ENCODE measurements at places on chromosomes 1 and 21.

DNA sequence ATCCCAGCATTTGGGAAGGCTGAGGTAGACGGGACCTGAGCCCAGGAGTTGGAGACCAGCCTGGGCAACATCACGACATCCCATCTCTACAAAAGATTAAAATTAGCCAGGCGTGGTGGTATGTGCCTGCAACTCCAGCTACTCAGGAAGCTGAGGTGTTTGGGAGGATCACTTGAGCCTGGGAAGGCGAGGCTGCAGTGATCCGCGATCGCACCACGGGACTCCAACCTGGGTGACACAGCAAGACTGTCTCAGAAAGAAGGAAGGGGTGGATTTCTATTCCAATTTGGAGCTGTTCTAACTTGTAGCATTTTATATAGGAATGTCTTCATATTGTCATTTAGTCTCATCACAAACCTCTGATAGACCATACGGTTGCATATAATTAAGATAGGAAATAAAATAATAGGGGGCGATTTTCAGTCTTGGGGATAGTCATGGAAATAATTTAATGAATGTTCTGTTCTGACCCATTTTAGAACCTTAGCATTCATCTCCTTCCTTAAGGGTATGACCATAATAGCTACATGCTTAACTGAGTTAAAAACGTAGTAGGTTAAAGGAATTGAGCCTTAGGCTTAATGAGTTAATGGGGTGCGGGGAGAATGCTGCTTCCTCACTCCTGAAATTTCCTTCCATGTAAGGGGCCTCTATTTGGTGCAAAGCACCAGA, 93.1 kb downstream of the ADCY10 start:
- no peak for DNase-seq

DNA sequence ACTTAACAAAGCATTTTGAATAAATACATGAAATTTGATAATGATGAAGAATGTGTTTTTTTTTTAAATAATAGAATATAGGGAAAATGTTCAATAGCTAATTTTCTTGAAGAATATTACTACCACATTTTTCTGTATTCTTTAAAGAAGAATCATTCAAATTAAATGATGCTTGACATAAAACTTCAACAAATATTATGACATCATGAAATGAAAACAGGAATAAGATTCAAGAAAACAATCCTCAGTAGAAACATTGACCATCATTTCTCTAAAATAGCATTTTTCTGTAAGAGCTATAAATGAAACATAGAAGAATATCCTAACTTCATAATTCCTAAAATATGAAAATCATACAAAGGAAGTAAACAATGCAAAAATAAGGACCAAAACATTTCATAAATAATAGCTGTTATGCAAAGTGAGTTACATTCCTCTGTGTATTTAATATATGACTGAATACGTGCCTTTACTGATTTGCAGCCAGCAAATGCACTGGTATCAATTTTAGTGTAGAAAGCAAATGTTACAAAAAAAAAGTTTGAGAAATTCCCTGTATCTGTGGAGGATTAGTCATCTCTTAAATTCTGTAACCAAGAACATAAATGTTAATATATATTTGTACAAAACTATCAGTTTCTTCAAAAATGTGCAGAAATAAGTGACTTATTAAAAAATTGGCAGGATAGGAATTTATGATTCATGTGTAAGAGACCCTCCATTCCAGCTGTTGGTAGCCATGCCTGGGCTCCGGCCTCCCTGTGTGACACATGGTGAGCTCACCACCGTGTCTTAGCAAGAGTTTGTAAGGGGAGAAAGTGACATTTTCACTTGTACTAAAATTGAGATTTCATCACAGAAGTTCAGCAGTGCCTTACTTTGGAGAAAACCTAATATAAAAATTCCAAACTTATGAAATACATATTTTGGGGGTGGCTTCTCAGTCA, 15.0 kb upstream of the PTPN14 start:
- no peak for DNase-seq

- DNase-seq: no peak
Measured at GRCh38 chr21:29287383-29287782, 11.3 kb upstream of the BACH1 start.

- DNase-seq: no peak
Measured at GRCh38 chr1:198203434-198203833, 46.6 kb downstream of the NEK7 start.

DNA sequence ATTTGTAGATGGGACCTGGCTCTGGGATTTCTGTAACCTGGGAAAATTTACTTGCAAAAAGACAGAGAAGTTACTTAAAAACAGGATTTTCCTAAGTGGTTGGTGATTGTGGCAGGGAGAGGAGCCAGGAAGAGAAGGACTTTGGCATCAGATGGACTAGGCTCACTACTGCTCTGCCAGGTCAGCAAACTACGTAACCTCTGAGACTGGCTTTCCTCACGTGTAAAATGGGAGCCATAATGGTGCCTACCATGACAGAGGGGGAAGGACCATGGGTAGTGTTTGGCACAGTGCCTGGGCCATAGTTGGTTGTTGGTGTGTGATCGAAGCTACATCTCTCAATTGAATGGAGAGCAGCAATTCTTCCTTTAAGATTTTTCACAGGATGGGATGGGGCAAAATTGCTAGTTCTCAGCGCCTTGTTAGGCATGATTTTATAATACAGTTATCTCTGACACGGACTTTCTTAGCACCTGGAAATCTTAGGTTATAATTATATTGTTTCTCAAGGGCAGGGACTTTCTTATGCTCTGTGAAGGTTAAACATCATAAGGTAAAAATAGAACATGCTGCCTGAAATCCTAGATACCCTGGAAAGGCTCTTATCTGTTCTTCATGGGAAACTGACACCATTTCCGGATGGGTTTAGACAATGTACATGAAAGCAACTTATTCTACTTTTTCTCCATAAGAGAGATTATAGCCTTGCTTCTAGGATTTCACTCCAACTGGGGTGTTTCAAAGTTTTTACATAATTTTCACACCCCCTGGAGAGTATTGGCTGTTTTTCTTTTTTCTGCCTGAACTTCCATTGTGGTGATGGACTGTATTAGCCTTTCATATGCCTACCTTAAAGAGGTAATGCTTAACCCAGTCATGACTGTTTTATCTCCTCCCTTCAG, 10.9 kb downstream of the ROR1 start:
- no peak for DNase-seq

GRCh38 chr1:213284626-213285025, 233.6 kb downstream of the RPS6KC1 start:
- no peak for DNase-seq

DNA sequence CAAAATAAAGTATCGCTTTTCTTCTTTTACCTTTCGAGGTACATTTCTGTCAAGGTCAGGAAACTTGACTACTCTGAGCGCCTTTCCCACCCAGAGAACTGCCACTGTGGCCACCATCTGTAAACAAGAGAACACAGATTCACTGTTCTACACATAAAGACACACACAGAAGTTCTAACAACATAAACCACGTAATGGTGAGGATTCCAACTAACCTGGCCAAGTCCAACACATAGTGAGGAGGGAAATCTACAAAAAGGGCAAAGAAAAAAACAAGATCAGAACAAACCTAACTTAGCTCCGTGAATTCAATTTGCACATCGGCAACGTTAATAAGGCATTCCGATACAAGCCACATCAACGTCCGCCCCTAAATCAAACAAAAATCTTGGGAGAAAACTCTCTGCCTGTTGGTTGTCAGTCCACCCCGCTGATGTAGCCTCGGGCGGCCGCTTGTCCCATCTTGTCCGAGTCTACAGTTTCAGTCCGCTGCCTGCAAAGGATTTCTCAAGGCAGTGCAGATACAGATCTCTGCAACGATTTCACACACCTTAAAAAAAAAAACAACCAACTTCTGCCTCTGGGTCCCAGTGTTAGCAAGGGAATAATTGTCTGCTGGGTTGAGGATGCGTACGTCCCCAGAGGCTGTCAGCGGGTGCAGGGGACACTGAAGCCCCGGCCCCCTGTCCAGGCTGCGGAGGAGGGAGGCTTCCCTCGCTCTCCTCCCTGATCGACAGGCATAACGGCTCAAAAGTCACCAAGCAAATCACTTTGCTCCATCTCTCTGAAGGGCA, 1.0 kb downstream of the SLC35D1 start:
- no peak for DNase-seq

- no peak for DNase-seq
Measured at GRCh38 chr1:156795787-156796186, 20.9 kb downstream of the SH2D2A start.
